HS-27A (cell line): ENCODE measurements at places on chromosomes 5 and 9.

GRCh38 chr5:19862711-19863110 lies 125.3 kb downstream of the CDH18 start:
- no peak for DNase-seq

DNA sequence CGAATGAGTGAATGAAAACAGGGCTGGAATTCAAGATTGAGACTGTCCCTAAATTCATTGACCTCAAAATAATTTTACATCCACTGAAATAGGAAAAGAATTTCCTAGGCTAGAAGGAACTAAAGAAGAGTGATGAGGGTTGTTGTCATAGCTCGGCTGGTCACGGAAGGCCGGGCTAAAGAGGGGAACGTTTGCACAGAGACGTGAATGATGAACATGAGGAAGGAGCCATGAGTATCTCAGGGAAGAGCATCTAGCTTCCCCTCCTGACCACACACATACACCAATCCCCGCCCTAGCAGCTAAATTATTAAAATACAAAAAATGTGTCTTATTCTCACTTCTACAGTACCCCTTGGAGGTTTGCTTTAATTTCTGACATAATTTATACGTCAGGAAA lies 124.4 kb upstream of the ABCA1 start:
- DNase-seq = no peak

- no peak for DNase-seq
Observed at GRCh38 chr5:154758493-154758892, 3.3 kb downstream of the LARP1 start.

DNA sequence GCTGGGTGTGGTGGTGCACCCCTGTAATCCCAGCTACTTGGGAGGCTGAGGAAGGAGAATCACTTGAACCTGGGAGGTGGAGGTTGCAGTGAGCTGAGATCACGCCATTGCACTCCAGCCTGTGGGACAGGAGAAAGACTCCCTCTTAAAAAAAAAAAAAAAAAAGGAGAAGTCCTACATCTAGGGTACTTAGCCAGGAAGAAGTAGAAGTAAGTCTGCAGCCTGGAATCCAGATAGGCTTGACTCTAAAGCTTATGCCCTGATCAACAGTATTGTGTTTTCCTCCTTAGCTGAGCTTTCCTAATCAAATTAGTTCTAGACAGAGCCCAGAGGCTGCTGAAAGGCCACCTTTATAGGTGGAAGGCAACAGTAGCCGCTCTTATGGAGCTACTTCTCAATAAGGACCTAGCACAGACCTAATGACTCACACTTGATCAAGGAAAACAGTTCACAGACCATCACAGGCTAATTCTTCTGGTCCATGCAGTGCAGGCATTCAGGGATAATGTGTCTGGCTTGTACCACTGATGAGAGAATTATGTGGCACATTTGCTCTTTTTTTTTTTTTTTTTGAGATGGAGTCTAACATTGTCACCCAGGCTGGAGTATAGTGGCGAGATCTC lies 105.5 kb upstream of the KLF4 start:
- no peak for DNase-seq

DNA sequence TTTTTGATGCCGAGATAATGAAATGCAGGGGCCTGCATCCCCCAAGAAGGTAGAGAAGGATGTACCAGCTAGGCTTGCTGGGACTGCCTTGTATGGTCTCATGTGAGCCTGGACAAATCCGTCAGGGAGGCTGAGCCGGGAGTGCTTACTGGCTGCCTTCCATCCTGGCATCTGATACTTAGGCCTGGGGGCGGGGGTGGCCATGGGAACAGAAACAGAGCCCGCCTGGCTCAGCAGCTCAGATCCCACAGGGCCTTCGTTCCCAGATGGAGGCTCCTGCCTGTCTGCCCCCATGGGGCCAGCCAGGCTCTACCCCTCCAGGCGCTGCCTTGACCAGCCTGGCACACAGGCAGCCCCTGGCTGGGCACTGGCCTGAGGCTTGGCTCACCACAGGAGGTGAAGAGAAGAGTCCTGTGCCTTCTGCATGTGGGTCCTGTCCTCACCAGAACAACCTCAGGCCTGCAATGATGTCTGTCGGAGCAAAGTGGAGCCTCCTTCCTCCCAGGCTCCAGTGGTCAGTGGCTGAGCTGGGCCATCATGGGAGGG lies 10.5 kb upstream of the SPATA31E1 start:
- no peak for DNase-seq

GRCh38 chr5:171149333-171149732 lies 159.7 kb upstream of the TLX3 start:
- DNase-seq = no peak

DNA sequence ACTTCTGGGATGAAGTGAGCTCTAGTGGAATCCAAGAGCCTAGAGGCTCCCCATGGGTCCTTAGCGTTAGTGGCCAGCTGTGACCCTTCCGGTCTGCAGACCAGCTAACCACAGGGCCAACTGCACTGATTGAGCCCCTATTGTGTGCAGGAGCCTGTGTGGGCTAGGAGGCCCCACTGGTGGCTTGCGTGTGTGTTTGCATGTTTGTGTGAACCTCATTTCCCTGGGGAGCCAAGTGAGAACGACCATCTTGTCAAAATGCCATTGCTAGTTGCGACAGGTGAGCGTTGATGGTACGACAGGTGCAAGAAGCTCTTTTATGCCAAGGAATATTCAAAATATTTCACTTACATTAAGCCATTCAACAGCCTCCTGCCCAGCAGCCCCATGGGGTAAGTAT lies 44.1 kb upstream of the ANKRD33B start:
- DNase-seq = no peak

DNA sequence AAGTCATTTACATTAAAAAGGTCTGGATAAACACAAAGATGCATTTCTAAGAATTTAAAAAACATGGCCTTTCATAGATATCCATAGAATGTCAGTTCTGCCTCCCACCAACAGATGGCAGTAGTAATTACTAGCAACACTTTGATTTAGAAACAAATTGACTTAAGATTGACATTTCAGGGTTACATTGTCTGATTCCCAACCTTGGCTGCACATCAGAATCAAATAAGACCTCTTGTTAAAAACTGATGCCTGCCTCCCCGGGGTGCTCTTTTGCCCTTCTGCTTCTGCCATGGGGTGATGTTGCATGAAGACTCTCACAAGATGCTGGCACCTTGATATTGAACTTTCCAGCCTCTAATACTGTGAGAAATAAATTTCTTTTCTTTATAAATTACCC lies 146.2 kb upstream of the GPR151 start:
- DNase-seq = no peak

- DNase-seq = no peak
Observed at GRCh38 chr5:55360190-55360589, 52.4 kb downstream of the MTREX start.

GRCh38 chr5:149471406-149472183 lies 79.6 kb downstream of the CSNK1A1 start:
- DNase-seq = no peak

DNA sequence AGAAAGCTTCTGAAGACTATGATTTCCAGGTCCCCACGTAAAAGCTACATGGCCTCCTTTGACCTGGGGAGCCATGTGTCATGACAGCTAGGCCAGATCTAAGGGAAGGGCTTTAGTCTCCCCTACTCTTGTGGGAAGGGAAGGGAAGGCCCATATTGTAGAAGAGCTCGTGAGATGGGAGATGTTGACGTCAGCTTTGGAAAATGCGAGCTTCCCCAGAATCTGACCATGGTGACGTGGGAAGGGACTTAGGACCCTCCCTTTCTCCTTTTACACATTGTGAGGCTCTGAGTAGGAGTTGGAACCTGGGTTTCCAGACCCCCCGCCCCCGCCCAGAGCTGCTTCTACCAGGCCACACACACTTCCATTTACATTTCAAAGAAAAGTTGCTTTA lies 165.5 kb downstream of the SYK start:
- DNase-seq = no peak

GRCh38 chr5:3531320-3531986 lies 64.2 kb upstream of the IRX1 start:
- DNase-seq = no peak

GRCh38 chr5:6236858-6237481 lies 141.4 kb downstream of the MED10 start:
- DNase-seq = no peak

DNA sequence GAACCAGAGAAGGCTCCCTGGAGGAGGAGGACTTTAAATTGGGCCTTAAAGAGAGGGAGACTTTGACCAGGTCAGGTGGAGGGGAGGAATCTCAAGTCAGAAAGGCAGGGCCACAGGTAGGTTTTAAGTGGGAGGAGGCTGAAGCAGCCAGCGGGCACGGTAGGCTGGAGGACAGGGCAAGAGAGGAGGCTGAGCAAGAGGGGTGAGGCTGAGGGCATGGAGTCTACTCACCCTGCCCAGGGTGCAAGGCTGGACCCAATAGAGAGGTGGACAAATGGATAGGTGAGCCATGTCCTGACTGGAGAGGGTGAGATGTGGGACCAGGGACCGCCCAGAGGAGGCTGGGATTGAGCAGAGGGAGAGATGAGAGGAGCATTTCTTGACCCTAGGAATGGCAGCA lies 25.6 kb upstream of the TRIM14 start:
- DNase-seq = no peak

- DNase-seq = no peak
Observed at GRCh38 chr5:165425594-165425993, 1920.2 kb downstream of the MAT2B start.

DNA sequence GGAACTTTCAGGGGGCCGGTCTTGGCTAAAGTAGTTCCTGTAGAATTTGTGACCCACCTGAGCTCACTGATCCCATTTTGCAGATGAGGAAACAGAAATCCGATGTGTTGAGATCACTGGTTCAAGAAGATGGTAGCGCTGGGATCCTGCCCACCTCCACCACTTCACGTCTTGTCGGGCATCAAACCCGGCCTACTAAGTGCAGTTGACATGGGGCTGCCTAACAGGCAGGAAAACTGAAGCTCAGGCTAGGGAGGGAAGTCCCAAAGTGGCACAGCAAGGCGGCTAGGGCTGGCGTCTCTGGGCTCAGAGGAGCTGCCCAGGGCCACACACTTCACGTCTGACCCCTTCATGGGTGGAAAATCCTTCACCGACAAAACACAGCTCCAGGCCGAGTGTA lies 502 bp upstream of the ENG start:
- no peak for DNase-seq

DNA sequence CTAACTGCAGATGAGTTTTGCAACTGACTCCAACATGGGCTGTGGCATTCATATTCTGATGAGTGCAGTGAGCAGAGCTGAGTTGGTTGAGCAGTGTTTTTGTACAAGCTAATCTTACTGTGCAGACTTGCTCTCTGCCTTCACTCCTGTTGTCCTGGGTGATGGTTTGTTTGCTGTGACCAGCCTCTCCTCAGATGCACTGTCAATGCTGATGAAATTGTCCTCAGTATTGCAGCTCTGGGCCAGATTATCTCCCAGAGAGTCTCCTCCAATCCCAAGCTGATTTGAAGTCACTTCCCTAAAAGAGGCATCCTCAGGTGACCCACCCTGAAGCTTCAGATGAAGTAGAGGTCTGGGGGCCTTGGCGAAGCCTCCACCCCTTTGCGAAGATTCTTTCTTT lies 581.8 kb downstream of the ACTL7B start:
- no peak for DNase-seq

GRCh38 chr9:125811002-125811401 lies 63.8 kb downstream of the PBX3 start:
- DNase-seq = no peak

- no peak for DNase-seq
Observed at GRCh38 chr5:3943859-3944258, 348.2 kb downstream of the IRX1 start.

GRCh38 chr5:124454081-124454480 lies 292.4 kb downstream of the ZNF608 start:
- no peak for DNase-seq

DNA sequence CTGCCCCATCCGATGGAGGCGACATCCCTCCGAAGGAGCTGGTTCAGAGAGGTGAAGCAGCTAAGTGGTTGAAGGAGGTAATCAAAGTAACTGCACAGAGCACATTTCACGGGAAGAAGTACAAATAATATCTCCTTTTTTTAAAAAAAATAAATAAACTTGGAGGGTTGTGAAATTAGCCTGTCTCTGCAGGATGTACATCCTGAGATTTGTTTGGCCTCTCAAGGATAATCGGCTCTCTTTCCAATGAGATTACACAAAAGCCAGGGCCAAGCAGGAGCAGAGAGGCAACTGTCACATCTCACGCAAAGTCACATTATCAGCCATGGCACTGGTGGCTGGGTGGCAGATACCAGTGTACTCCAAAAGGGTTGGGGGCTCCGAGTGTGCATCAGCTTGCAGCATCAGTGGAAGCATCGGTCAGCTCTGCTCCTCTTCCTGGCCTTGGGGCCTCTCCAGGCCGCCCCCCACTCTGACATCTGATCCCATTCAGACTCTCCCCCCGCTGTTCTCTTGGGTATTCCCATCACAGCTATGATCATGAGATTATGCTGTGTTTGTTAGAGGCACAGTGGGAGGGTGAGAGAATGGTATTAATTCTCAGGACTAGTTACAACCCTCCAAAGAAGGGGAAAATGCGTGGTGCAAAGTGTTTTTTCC lies 109.9 kb downstream of the UGCG start:
- DNase-seq = no peak
